Endodermal cell (in vitro differentiated cells): ENCODE measurements at places on chromosomes 3 and 15.
A peak's percentile ranks its signal among the peaks of the same experiment; 100 is the strongest.

GRCh38 chr15:66184492-66184891 is 69.1 kb downstream of the MEGF11 start:
- DNase-seq, result no peak

- peak; percentile 59 for DNase-seq
Observed at GRCh38 chr15:61653110-61653509, 407.1 kb downstream of the VPS13C start.

DNA sequence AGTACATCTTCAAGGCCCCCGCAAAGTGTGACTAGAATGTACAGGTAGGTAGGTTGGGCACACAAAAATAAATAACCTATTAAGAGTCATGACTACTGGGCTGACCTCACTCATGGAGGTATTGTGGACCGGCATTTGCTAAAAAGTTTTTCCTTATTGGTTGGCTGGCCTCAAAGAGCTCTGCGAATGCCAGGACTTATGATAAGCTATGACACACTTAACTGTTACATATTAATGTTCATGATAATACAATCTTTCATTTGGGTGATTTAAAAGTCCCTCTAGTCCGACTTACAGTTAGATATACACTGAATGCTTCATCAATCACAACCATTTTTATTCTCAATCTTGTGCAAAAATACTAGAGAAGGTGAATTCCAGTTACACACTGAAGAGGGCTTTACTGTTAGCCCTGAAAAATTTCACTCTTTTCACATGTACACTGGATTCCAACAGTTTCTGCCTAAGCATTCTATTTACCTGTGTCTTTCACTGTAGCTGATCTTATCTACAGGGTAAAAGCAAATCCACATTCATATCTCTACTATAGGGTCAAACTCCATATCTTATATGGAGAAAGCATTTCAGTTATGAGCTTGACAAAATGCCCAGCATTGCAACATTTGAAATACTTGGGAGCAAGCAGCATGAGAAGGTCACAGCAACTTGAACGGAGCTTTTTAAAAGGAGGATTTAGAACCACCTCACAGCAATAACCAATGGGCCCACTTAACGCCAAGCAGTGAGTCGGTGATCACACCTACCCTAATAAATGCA is 329.1 kb downstream of the FOXP1 start:
- DNase-seq, result no peak

DNA sequence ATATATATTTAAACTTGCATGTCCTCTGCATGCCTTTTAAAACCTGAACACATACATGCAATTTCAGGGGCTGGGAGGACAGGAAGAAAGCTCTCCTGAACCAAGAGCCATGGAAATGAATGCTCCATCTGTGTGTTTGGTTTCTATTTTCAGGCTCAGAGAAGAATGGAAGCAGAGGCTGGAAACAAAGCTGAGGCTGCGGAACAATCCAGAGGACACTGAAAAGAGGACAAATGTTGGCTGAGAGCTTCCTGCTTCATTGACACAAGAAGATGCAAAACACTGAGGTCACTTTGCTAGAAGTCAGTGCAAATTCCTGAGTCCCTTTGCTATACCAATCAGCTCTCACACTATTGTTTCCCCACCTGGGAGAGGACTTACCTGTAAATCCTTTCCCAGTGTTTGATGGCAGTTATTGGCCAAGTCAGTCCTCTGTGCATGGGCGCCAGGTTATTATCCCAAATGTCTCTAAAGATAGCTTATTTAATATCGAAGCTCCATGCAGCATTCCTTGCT is 12.7 kb downstream of the FAM240A start:
- DNase-seq, result no peak

- DNase-seq, result no peak
Observed at GRCh38 chr15:71323082-71323481, 207.8 kb downstream of the THSD4 start.

DNA sequence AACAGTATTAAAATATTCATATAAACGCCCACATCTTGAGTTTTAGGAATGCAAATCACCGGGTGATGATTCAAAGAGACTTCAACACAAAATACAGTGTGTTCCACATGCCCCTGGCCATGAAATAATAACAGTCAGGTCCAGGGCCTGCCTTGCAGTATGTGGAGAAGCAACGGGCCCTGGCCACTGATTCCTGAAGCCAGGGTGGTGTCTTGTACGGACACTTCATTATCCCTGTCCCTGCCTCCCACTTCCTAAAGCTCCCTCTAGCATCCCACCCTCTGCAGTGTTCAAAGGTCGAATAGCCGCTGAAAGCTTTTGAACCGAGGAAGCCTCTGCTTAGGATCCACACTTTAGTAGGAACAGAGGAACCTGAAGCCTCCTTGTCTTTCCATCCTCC is 50.4 kb upstream of the PCSK6 start:
- DNase-seq, result peak; percentile 7

DNA sequence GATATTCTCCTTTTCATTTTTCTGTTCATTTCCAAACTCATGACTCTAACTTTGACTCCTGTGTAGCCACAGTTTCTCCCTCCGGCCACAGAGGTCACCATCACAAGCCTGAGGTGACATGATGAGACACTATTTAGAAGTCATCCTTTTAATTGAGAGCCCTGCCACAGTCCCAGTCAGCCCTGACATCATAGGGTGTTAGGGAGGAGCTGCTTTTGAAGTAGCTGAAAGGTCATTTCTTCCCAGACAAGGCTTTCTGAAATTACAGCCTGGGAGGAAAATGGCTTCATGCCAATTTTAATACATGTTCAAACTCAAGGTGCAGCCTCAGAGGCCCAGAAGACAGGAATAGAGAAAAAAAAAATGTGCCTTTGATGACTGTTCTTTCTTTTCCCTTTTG is 532.8 kb upstream of the TGFBR2 start:
- DNase-seq, result no peak

- peak; percentile 3 for DNase-seq
Observed at GRCh38 chr3:135038186-135038585, 243.1 kb downstream of the EPHB1 start.

DNA sequence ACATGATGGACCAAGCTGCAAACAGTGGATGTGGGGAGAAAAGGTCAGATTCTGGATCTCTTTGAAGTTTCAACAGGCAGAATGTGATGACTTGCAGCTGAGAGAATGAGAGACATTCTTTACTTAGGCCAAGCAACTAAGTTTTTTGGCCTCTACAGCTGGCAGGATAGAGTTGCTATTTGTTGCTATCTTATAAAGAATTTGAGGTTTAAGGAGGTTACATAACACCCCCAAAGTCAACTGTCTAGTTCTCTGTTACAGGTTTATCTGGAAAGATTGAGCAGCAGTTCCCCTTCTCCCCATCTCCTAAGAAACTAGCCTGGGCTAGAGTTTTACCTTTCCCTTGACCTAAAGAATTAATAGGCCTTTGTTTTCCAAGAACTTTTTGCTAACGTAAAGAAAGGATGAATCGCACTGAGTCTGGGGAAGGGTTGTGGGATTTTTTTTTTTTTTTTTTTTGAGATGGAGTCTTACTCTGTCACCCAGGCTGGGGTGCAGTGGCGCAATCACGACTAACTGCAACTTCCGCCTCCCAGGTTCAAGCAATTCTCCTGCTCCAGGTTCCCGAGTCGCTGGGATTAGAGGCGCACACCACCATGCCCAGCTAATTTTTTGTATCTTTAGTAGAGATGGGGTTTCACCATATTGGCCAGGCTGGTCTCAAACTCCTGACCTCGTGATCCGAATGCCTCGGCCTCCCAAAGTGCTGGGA is 26.6 kb upstream of the SLMAP start:
- DNase-seq, result no peak

GRCh38 chr3:427128-427527 is 230.6 kb downstream of the CHL1 start:
- DNase-seq, result no peak

DNA sequence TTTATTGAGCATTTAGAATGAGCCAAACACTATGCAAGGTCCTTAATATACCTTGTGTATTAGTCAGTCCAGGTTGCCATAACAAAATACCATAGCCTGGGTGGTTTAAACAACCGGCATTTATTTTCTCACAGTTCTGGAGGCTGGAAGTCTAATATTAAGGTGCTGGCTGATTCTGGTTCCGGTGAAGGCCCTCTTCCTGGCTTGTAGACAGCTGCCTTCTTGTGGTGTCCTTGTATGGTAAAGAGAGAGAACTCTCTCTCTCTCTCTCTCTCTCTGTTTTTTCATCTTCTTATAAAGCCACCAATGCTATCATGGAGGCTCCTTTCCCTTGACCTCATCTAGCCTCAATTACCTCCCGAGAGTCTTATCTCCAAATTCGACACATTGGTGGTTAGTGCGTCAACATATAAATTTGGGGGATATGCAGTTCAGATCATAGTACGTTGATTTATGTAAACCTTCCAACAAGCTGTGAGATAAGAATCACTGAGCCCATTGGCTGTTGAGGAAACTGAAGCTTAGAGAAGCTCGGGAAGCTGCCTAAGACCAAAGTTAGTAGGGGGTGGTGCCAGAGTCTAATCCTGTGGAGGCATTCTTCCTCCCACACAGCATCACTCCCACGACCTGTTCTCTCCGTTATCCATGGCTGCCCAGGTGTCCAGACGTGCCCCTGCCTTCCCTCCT is 298.0 kb upstream of the PROK2 start:
- DNase-seq, result no peak

DNA sequence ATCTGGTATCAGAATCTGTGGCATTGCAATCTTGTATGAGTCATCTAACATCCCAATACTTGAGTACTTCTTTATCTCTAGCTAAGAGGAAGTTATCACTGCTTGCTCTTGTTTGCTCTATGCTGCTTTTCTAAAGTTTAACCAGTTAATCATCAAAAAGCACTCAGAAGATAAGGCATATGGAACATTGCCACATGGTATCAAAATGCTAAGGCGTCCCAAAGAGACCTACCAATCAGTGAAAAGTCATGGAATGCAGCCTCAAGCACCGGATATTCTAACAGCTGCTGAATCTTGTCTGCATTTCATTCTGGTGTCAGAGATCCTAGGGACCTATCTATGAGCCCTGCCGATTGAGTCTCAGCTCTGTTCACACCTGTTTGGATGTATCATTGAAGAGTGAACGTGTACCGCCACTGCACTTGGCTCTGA is 192.8 kb downstream of the ARPP21 start:
- DNase-seq, result no peak

- DNase-seq, result no peak
Observed at GRCh38 chr3:29268651-29269050, 12.2 kb upstream of the RBMS3 start.

DNA sequence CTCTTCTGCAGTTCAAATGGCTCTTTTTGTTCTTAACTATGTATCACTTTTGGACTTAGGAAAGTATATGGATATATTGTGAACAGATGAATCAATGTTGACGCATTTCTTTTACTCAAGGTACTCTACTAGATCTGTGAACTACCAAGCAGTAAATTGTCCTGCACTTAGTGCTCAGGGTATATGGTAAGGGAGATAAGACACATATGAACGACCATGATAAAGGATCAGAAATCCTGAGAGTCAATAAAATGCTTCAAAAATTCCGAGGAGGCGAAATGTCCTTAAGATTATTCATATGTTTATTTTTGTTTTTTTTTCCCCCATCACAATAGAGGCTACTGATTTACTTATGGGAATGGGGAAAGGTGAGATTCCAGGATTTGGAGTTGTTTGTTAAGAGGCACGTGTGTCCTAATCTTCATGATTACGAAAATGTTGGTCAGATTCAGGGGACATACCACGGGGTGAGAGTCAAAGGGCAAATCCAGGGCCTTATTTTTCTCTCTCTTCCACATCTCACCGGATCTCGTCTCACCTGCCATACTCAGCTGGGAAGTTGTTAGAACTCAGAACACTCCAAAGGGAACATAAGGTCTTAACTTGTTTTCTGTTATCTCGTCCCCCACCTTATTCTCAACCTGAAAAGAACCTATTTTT is 475.1 kb upstream of the TBL1XR1 start:
- DNase-seq, result no peak

GRCh38 chr3:42022355-42022754 is 60.5 kb upstream of the ULK4 start:
- no peak for DNase-seq

- no peak for DNase-seq
Observed at GRCh38 chr3:59751606-59752005, 701.8 kb upstream of the CFAP20DC start.

DNA sequence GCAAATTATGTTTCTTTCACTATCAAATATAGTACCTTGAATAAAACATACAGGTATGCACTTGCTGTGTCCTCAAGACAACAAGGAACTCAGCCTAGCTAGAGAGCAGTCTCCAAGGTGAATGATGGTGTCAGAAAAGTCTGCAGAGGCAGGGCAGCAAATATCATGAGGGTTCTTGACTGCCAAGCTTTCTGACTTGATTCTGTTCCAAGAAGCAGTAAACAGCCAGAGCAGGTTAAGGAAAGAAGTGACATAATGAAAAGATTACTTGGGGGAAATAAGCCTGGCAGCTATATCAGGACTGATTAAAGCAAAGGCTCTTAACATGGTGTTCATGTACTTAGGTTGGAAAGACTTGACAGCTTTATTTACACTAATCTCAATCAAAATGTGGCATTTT is 192.2 kb upstream of the GADL1 start:
- no peak for DNase-seq

DNA sequence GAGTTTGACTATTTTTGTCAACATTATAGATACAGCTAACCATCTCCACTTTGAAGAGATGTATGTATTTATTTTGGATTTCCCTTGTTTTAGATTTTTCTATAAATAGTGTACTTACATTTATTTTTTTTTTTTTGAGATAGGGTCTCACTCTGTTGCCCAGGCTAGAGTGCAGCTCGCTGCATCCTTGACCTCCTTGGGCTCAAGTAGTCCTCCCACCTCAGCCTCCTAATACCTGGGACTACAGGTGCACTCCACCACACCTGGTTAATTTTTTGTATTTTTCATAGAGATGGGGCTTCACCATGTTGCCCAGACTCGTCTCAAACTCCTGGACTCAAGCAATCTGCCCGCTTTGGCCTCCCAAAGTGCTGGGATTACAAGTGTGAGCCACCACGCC is 55.3 kb upstream of the TRPM1 start:
- DNase-seq, result no peak

DNA sequence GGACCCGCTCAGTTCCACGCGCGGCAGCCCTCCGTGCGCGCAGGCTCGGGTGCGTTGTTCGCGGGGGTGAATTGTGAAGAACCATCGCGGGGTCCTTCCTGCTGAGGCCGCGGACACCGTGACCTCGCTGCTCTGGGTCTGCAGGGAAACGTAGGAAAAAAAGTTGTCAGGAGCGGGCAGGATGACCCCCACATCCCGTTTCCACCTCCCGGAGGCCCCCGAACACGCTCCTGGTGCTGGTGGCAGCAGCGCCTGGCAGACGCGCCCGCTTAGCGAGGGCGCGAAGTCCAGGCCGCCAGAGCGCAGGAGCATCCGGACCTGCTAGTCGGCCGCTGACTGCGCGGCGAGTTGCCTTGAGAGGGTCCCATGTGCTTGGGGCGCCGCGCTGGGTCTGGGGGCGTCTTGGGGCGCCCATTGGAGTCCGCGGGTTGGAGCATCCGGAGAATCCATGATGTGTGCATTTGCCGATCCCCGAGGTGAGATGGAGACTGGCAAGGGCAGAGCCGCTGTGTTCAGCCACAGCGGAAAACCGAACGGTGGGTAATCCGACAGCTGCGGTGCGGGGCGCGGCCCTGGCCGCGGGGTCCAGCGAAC is 520 bp downstream of the GREM1 start:
- DNase-seq, result peak; percentile 78
